Effector memory CD4-positive, alpha-beta T cell (primary cell): ENCODE measurements at places on chromosomes 7 and 10.

DNA sequence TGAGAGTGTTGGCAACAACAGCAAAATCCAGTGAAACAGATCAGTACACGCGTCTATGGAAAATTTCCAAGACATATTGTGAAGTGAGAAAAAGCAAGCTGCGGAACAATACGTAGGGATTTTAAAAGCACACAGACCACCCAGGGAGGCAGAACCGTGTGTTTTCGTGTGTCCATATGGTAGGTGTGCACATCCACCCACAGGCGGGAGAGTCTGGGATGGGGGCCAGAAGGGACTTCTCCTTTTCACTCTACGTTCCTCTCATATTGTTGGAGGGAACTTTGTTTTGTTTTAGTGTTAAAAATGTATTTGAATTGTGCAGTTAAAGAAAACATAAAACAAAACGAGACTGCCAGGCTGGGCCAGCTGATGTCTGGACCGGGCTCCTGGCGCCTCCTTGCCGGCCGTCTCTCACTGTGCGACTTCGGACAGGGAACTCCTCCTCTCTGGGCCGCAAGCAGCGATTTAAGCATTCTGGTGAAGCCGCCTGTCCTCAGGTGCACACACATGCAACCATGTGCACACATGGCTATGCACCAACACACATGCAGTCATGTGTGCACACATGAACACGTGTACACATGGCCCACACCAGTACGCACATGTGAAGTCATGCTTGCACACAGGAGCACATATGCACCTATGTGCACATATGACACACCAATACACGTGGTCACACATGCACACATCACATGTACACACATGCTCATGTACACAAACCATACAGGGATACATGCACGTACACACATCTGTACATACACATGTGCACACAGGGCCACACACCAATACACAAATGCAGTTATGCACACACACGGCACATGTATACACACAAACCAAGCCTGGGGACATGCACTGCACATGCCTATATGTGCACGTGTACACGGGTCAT is 141.1 kb downstream of the ELFN1 start:
- H3K4me3 ChIP-seq = no peak overlapping the region
- H3K4me1 ChIP-seq = no peaks in the 10 kb centered on the region
- DNase-seq = no peak
- H3K36me3 ChIP-seq = peaks cover 7% of the 10 kb centered on the region
- no peak overlapping the region for H3K27ac ChIP-seq
- H3K27me3 ChIP-seq = no peaks in the 10 kb centered on the region

GRCh38 chr7:37482505-37482904 is 33.8 kb upstream of the ELMO1 start:
- H3K27ac ChIP-seq = no peak overlapping the region
- H3K4me3 ChIP-seq = no peak overlapping the region
- no peaks in the 10 kb centered on the region for H3K4me1 ChIP-seq
- no peak for DNase-seq

DNA sequence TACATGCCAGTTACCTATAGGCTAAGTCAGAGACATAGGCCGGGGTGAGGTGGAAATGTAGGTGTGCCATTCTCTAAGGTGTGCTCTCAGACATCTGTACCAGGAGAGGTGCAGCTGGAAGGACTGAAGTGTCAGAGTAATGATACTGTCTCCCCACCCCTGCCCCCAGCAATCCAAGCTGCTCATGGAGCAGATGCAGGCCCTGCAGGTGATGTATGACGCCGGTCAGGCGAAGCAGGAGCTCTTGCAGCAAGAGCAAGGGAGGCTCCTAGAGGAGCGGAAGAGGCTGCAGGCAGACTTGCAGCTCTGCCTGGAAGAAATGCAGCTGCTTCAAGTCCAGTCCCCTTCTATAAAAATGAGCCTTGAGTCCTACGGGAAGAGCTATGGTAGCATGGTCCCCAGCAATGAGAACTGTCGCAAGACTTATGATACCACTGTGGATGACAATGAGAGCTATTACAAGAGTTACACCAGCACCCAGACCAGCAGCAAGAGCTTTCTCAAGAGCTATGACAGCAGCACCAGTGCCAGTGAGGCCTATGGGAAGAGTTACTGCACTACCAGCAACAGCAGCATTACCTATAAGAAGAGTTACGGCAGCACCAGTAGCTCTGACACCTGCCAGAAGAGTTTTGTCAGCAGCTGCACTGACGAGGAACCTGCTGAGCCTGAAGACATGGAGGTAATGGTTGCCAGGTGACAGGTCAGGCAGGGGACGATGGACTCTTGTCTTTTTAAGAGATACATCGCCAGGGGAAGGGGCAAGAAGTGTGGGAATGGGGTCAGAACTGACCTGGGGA is 18.4 kb upstream of the FLNC start:
- no peaks in the 10 kb centered on the region for H3K36me3 ChIP-seq
- no peaks in the 10 kb centered on the region for H3K27me3 ChIP-seq
- H3K4me1 ChIP-seq = no peaks in the 10 kb centered on the region
- no peak for DNase-seq
- no peak overlapping the region for H3K4me3 ChIP-seq

GRCh38 chr10:110446954-110447608 is 50.6 kb upstream of the DUSP5 start:
- no peaks in the 10 kb centered on the region for H3K36me3 ChIP-seq
- H3K27me3 ChIP-seq = no peaks in the 10 kb centered on the region
- H3K4me3 ChIP-seq = no peak overlapping the region

DNA sequence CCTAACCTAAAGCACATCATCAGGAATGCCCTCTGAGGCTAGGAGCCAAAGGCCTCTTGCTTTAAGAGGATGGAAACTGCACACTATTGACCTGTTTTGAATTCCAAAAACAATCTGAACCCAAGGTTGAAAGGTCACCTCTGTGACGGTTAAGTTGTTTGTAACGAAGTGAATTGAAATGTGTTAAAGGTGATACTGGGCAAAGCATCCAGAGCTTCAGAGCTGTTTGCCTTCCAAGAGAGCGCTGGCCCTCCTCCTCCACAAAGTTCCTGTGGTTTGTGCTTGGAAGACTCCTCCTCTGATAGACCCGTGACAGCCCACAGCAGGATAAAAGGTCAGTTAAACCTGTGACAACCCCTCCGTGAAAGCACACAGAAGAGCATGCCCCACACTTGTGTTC is 133.7 kb upstream of the CTTNBP2 start:
- H3K27ac ChIP-seq = no peak overlapping the region
- no peak for DNase-seq
- no peak overlapping the region for H3K4me3 ChIP-seq
- H3K4me1 ChIP-seq = no peaks in the 10 kb centered on the region

- H3K27me3 ChIP-seq = no peaks in the 10 kb centered on the region
- H3K4me3 ChIP-seq = no peak overlapping the region
- no peak overlapping the region for H3K27ac ChIP-seq
Measured at GRCh38 chr7:106372126-106372525, 87.3 kb upstream of the NAMPT start.

DNA sequence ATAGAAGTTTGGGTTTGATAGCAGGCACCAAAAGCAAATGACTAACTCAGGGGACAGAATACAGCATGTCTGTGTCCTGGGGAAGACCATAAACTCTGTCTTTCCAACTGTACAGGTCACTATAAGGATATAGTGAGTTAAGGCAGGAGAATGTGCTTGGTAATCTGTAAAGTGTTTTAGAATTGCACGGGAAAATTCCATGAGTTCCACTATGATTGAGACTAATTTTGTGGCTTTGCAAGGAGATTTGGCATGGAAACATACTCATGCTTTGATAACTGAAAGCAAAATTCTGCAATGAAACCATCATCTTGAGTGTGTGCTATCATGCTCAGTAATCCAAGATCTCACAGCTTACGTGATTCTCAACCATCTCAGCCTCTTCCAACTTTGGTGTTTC is 152.6 kb downstream of the PKD1L1 start:
- H3K27me3 ChIP-seq = no peaks in the 10 kb centered on the region
- H3K36me3 ChIP-seq = no peaks in the 10 kb centered on the region
- no peak overlapping the region for H3K4me3 ChIP-seq
- DNase-seq = no peak
- no peak overlapping the region for H3K27ac ChIP-seq

DNA sequence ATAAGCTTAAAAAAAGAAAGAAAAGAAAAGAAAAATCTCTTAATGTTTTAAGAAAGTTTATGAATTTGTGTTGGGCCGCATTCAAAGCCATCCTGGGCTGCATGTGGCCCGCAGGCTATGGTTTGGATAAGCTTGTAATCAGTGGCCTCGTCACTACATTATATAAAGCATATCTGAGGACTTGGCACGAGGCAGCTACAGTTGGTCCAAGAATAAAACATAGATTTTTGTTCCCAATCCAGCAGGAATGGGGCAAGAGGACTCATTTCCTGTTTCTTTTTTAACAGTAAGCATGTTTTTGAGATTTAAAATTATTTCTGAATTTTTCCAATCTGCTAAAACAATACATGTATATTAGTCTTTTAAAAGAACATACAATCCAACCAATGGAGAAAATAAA is 28.6 kb downstream of the MCM10 start:
- no peaks in the 10 kb centered on the region for H3K4me1 ChIP-seq
- no peak overlapping the region for H3K27ac ChIP-seq
- H3K4me3 ChIP-seq = no peak overlapping the region
- no peaks in the 10 kb centered on the region for H3K36me3 ChIP-seq

DNA sequence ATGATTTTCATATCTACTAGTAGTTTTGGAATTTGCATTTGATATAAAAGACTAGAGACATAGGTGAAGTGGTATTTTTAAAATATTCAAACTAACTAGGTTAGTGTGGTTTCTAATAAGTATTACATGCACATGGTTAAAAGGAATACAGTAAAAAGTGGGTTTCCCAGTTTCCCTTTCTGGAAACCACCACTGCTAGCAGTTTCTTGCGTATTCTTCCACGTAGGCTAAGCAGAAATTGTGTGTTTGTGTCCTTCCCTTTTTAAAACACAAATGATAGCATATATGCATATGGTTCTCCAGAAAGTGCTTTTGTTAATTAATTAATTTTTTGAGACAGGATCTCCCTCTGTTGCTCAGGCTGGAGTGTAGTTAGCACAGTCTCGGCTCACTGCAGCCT is 15.4 kb downstream of the NRF1 start:
- no peak overlapping the region for H3K27ac ChIP-seq
- H3K27me3 ChIP-seq = no peaks in the 10 kb centered on the region
- no peaks in the 10 kb centered on the region for H3K36me3 ChIP-seq
- DNase-seq = no peak
- H3K4me1 ChIP-seq = peaks cover 4% of the 10 kb centered on the region

- H3K27me3 ChIP-seq = no peaks in the 10 kb centered on the region
- H3K4me3 ChIP-seq = no peak overlapping the region
- H3K27ac ChIP-seq = no peak overlapping the region
- no peaks in the 10 kb centered on the region for H3K36me3 ChIP-seq
Measured at GRCh38 chr7:50564171-50564570, 1.0 kb downstream of the DDC start.

- H3K27me3 ChIP-seq = no peaks in the 10 kb centered on the region
- H3K36me3 ChIP-seq = no peaks in the 10 kb centered on the region
- H3K27ac ChIP-seq = no peak overlapping the region
- no peak for DNase-seq
Measured at GRCh38 chr7:55202150-55202913, 162.8 kb upstream of the LANCL2 start.

DNA sequence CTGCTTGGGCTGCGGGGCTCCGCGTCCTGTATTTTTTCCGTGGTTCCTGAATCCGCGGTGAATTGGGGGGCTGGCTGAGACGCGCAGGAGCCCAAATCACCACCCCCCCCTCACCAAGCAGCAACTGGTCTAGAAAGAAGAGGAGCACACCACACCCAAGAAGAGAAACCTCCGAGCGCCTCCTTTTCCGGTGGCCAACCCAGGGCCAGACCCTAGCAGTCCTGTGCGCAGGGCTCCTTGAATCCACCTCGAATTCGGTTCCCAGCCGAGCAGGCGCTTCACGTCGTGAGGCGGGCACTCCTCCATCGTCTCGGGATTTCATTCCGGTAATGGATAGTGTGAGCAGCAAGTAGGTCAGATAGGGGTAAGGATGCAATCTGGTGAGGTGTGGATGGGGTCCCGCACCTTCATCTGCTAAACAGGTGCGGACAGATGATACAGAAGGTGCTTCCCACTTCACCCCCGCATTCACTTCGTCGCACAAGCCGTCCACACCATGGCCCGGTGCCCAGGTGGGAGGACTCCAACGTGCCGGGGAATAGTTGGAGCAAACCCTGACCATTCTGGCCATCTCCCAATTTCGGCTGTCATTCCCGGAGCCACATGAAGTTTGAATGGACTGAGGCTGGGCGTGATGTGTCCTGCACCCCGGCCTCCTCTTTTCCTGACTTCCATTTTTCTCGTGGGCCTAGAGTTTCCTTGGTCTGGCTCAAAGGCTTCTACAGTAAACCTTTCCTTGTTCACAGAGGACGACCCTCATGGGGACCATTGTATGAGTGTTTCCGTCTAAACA is 19.8 kb upstream of the ZNF273 start:
- H3K4me1 ChIP-seq = peaks cover 11% of the 10 kb centered on the region
- no peak overlapping the region for H3K27ac ChIP-seq
- no peak for DNase-seq
- peaks cover 13% of the 10 kb centered on the region for H3K27me3 ChIP-seq

DNA sequence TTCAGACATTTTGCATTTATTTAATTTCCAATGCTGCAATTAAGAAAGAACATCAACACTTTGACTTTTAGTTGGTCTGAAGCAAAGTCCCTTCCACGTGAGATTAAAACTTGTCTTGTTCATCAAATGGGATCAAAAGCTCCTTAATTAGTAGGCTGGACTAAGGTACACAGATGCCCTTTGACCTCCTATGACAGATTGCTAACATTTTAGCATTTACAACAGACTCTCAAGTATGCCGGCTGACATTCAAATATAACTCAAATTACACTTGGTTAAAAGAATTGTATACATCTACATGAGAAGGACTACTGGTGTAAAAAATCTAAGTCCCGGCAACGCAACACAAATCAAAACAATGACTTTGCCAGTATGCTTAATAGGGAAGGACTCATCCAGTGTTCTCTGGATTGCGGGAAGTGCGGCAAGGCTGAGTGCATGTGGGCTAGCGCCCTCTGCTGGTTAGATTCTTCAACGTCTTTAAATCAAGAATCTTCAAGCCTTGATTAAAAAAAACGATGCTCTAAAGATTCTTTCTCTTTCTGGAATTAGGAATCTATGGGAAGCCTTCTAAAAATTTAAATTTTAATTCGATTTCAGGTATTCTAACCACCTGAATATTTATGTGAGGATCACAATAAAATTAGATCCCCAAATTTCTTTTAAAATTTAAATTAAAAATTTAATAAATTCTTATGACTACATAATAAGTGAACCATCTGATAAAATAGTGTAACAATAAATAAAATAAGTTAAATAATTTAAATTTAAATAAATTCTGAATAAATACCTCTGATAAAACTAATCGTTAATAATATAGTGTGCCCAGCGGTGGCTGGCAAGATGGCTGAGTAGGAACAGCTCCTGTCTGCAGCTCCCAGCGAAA is 444.7 kb downstream of the DGKB start:
- H3K4me1 ChIP-seq = no peaks in the 10 kb centered on the region
- peak; percentile 7 for DNase-seq
- H3K4me3 ChIP-seq = no peak overlapping the region
- H3K36me3 ChIP-seq = no peaks in the 10 kb centered on the region

DNA sequence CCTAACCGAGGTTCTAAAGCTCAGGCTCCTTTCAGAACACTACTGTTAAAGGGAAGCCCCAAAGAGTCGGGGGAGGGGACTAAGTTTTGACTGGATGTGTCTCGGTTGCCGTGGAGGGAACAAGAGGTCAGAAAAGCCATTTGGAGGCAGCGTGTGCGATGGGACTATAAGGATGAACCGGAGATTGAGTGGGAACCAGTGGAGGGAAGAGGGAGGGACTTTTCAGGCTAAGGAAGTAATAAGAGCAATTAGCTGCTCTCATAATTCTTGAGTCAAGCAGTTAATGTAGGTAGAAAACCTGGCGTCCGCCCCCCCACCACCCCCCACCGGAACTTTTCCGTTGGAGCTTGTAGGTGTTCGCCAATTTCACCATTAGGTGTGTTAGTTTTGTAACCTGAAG is 491 bp upstream of the AKAP9 start:
- DNase-seq = peak; percentile 1
- H3K4me1 ChIP-seq = peaks cover 8% of the 10 kb centered on the region
- H3K4me3 ChIP-seq = peak overlapping the region; percentile 88
- no peaks in the 10 kb centered on the region for H3K36me3 ChIP-seq
- H3K27ac ChIP-seq = peak overlapping the region; percentile 92
